ENCODE measurements at places on chromosomes 2 and 18.

DNA sequence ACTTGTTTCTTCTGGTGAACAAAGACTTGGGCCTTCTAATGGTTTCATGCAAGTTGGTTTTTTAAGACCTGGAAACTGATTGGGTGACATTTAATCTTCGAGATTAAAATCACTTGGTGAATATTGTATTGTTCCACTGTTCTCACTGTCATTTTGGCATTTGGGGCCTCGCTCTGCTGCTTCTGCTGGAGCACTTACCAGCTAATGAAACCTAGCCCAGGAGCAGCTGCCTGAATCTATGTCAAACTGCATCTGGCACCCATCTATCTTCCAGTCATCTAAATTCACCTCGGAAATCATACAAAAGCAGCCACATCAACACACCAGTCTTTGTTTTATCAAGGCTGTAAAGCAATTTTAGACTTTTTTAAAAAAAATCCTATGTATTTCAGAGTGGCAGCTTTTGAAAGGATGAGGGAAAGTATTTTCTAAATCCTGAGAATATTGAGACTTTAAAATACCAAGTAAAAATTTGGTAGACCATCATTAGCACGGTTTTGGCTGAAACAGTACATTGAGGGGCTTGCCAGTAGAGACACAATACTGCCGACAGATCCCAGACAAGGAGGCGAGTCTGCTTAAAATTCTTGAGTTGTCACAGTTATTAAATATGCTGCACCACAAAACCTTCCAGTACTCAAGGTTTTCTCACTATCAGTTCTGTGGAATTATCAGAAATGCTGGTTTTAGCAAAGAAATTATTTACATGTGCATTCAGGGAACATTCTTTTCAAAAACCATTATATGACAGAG lies 26.1 kb upstream of the SERTAD2 start:
- DNase-seq = no peak

DNA sequence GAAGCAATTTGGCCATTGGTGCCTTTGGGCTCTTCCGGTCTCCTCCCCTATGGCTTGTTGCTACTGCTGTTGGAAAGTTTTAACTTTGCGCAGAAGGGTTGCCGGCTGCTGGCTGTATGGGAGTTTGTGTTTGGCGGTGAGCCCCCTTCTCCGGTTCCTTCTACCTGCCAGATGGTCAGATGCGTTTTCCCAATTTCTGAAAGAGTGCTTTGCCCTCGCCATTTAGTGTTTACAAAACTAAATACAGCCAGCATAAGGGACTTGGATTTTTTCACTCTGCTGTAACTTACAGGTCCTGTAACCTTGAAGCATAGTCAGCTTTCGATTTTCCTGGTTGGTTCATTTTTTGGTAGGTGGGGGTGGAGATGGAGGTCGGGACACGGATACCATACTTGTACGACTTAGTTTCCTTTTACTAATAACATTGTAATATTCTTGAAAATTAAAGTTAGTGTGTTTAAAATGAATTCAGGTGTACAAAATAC lies 604 bp downstream of the COQ10B start:
- DNase-seq = no peak

DNA sequence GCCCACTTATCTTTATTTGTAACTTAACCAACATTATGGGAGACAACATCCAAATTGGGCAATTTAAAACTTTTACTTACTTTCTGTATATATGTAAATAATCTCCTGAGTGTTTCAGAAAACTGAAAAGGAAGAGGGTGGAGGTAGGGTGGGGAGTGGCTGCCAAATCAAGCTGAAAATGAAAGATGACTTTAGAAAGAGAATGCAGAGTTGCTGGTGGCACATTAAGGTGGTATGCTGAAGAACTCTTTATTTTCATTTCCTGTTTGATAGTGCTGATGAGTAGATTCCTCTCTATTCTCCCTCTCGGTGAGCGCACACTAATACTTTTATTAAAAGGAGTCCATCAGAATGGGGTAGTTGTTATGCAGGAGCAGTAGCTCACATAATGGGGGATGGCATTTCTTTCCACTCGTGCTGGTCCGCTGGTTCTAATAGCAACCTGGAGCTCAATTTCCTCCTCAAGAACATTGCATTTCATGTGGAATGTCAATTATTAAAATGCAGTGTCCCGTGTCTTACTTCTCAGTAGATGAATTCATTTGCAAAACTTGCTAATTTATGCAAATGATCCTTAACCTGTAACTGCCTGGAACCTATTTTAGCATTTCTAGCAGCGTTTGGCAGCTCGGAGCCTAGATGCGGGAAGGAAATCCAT lies 466.9 kb upstream of the HNRNPA3 start:
- DNase-seq = no peak

DNA sequence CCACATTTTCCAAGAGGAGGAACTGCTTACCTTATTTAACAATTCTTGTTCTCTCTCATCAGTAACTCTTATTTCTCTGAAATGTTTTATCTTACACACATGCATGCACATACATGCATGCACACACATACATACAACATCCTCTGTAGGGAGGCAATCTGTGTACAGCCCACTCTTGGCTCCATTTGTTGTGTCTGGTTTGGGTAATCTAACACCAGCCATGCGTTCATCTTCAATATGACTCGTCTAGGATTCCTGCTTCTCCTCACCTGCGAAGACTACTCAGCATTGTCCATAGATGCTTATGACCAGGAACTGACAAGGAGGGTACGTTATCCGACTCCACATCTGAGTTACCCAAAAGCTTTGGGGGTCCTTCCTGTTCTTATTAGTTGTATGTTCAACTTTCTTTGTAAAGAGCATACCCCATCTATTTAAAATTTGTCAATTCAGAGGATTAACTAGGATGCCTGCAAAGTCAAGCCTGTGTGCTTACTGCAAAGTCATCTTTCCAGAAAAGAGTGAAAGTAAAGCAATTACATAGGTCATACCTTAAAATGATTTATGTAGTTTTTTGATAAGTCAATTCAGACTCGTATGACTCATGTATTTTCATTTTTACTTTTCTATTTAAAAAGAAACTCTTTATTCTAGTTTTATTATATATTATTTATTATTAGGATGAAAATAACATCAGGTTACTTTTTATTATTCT lies 18.2 kb downstream of the LYPD6B start:
- no peak for DNase-seq

GRCh38 chr18:61169386-61169785 lies 163.8 kb upstream of the CDH20 start:
- DNase-seq = no peak

GRCh38 chr18:76445741-76446232 lies 49.3 kb downstream of the ZNF516 start:
- no peak for DNase-seq

GRCh38 chr18:23634692-23635091 lies 28.0 kb downstream of the ANKRD29 start:
- no peak for DNase-seq

- no peak for DNase-seq
Observed at GRCh38 chr18:36328916-36329315, 31.4 kb downstream of the FHOD3 start.

- DNase-seq = no peak
Observed at GRCh38 chr2:2466534-2466933, 135.5 kb upstream of the MYT1L start.

GRCh38 chr2:119724656-119725485 lies 34.9 kb upstream of the PTPN4 start:
- no peak for DNase-seq

DNA sequence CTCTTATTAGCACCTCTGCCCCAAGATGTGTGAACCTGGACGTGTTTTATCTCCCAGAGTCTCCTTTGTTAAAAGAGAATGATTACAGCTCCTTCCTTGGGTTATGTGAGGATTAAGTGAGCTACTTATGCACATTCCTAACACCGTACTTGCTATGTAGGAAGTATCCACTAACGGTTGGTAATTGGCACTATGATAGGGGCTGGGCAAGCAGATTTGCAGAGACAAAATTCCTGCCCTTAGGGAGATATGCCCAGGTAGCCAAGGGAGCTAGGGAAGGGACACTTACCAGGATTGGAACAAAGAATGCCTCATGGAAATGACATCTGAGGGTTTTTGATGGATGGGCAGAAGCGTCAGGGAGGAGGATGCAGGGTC lies 11.5 kb upstream of the ALPK2 start:
- no peak for DNase-seq

DNA sequence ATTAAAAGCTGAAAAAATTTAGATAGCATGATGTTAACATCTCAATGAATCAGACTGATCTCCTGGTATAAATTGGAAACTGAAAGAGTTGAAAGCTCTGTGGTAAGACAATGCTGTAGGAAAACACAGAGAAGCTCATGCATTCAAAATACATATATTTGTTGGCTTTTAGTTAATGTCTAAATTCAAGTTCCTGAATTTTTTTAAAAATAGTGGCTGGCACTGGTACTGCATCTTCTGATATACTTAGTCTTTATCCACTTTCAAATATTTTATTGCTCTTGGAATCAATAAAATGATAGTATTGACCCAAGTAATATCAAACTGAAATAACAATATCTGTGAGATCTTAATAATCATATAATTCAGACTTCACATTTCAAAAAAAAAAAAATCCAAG lies 151.4 kb upstream of the FIGN start:
- no peak for DNase-seq

GRCh38 chr2:108428286-108429009 lies 20.6 kb upstream of the GCC2 start:
- no peak for DNase-seq

GRCh38 chr2:27991146-27991545 lies 100.6 kb downstream of the BABAM2 start:
- DNase-seq = no peak

Data from epithelial cell of prostate (primary cell).